Smooth muscle cell of the umbilical artery (primary cell): ENCODE measurements at places on chromosomes 3 and 15. TPM values are rescaled to one million over a fixed set of nuclear protein-coding genes. Genes with fewer than 3 reads are reported as not detected.

The GP9 gene
- not detected in 2 replicates for total RNA-seq

The USP19 gene
- total RNA-seq = 35.3 and 57.3 TPM in 2 replicates

The CASR gene
- not detected in 2 replicates for total RNA-seq

The GREM1 gene
- 41.6 and 185 TPM in 2 replicates for total RNA-seq

The TIMP4 gene
- total RNA-seq = 1.8 and 2.1 TPM in 2 replicates
